ENCODE measurements at places on chromosomes 3 and 15.

DNA sequence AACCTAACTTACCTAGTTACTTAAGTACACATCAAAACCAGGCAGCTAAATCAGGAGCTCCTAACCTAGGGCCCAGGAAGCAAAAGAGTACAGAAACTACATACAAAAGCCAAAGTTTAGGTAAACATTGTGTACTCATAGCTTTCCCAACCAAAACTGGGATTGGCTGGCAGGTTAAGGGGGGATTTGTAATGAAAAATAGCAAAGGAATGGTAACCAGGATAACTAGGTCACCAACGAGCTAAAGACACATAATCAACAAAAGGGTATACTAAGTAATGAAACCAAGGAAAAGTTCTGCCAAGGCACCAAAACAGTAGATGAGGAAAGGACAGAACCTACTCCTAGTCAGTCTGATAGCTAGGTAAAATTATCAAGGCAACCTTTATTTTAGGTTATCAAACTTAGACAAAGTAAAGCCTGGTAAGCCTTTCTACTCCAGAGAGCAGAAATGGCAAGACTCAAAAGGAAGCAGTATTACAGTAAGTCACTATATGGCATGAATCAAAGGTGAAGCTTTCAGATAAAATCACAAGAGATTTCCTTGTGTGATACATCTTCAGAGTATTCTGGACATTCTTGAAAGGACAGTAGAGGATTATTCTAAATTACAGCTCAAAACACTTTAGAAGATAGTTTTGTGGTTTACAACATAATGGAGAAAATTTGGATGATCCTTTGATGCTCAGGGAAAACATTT lies 10.2 kb downstream of the TRA2B start:
- no peak for DNase-seq

GRCh38 chr3:114242947-114243346 lies 5.6 kb upstream of the ZNF80 start:
- no peak for DNase-seq

DNA sequence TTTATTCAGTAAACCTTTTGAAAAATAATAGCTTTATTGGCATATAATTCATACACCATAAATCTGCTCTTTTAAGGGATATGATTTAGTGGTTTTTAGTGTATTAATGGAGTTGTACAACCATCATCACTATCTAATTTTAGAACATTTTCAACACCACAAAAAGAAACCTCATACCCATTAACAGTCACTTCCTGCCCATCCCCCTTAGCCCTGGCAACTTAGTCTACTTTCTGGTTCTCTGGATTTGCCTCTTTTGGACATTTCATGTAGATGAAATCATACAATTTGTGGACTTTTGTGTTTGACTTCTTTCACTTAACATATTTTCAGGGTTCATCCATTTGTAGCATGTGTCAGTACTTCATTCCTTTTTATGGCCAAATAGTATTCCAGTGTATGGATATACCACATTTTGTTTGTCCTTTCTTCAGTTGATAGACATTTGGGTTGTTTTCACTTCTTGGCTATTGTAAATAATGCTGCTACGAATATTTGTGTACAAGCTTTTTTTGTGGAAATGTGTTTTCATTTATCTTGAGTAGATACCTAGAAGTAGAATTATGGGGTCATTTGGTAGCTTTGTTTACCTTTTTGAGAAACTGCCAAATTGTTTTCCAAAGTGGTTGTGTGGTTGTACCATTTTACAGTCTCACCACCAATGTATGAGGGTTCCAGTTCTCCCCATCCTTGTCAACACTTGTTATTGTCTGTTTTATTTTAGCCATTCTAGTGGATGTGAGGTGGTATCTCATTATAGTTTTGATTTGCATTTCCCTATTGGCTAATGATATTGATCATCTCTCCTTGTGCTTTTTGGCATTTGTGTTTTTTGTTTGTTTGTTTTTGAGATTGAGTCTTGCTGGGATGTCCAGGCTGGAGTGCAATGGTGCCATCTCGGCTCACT lies 45.8 kb downstream of the SMAD3 start:
- DNase-seq: peak; percentile 36

DNA sequence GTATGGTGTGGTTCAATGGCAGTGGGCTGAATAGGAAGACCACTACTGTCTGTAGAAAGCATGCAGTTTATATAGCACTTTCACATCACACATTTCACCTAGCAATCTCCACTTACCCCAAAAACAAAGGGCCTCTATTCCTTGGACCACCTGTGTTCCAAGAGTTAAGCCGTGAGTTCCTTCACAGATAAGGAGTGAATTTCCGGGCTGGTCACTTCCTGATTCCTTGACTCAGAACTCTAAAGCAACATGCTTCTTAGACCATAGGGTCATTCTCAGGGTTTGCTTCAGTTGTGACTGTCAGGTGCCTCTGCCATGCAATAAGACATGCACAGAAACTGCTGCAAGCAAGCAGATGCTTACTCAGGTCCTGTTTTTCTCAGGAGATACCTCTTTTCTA lies 588.5 kb upstream of the TGFBR2 start:
- no peak for DNase-seq

GRCh38 chr15:48084759-48085590 lies 35.8 kb upstream of the SLC24A5 start:
- no peak for DNase-seq

- DNase-seq: no peak
These were observed 279.0 kb upstream of the WNT5A start for GRCh38 chr3:55765906-55766701.

- no peak for DNase-seq
These were observed 232.6 kb upstream of the LRTM1 start for GRCh38 chr3:55160241-55160983.

GRCh38 chr3:188174317-188175044 lies 20.5 kb downstream of the LPP start:
- DNase-seq: no peak

- DNase-seq: peak; percentile 66
These were observed 30.2 kb upstream of the USP3 start for GRCh38 chr15:63473999-63474809.

DNA sequence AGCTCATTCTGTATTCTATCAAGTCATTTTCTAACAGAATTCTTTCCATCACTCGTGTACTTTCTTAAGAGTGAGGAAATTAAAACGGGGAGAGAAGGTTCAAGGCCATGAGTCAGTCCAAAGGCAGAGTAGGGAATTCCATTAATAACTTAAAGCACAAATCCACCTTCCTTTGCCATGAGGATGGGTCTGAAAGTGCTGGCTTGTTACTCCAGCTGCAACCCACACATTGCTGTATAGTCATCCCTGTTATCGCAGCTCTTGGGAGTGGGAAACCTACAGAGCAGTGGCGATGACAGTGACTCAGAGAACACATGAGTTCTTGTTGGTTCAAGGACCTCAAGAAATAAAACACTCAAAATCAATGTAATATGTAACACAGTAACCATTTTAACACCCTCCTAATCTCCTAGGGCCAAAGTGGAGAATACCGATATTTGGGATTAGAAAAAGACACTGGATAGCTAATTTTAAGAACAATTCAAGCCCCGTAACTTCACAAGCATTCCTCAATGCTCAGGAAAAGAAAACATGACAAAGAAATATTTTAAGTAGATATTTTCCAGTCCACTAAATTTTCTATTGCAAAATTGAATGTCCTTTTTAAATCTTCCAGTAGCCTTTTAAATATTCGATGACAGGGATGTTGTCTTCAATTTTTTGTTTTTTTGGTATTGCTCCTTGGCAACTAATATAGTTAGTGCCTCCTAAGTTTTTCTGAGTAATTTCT lies 179.9 kb upstream of the THBS1 start:
- DNase-seq: no peak

DNA sequence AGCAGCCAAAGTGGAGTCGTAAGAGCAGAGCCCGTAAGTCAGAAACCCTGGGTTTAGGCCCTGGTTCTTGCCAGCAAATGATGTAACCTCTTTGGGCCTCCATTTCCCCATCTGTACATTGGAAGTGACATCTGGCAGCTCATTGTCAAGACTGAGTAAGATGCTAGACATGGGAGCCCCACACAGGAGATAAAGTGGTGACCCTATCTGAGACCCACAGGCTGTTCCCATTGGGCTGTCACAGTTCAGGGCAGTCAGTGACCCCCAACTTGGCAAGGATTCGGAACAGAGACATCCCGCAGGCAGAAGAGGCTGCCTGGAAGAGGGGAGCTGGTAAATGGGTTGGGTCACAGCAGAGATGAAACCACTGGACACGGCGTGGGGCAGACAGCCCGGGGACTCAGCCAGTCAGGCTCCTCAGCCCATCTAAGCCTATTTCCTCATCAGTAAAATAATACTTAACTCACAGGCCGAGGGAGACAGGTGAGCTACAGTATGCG lies 1.8 kb downstream of the CLN6 start:
- DNase-seq: no peak

- DNase-seq: no peak
These were observed 16.2 kb downstream of the CEP152 start for GRCh38 chr15:48794697-48795134.

DNA sequence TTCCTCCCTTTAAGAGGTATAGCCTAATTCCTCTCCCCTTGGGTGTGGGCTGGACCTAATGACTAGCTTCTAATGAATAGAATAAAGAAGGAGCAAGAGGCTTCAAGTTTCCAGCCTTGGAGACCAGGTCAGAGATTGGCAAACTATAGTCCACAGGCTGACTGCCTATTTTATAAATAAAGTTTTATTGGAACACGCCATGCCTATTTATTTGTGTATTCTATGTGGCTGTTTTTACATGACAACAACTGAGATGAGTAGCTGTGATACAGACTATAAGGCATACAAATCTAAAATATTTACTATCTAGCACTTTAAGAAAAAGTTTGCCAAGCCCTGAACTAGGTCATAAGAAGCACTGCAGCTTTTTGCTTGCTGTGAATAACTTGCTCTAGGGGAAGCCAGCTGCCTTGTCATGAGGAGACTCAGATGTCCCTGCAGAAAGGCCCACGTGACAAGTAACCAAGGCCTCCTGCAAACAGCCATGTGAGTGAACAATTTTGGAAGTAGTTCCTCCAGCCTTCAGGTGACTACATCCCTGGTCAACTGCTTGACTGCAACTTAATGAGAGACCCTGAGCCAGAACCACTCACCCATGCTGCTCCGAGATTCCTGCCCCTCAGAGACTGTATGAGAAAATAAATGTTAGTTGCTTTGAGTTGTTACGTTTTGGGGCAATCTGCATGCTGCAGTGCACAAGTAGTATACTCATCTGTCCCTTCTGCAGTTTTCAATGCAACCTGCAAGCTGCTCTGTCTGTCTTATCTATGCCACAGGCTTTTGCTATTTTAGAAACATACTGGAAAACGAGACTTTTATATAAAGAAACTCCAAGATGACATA lies 21.1 kb upstream of the MAP3K13 start:
- no peak for DNase-seq

DNA sequence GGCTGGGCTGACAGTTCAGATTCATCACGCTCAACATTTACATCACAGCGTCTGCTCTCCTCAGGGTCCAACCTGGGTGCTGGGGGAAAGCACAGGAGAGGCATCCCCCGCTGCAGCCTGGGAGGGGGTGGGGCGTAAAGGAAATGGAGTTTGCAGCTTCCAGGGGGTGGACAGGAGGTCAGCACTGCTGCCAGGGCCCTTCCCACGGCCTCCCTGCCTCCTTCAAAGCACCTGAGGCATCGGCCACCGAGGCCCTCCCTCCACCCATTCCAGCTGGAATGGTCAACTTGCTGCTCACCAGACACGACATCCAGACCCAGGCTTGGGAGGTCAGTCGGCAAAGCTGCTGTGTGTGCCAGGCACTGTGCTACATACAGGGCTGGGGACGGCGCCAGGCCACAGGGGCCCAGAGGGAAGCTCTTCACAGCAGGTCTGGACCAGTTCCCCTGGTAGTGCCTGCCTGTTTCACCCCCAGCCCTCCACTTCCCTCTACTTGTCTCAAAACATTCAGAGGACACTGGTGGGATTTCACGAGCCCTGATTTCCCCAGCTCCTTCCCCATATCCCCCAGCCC lies 120.7 kb downstream of the ANP32A start:
- DNase-seq: no peak

DNA sequence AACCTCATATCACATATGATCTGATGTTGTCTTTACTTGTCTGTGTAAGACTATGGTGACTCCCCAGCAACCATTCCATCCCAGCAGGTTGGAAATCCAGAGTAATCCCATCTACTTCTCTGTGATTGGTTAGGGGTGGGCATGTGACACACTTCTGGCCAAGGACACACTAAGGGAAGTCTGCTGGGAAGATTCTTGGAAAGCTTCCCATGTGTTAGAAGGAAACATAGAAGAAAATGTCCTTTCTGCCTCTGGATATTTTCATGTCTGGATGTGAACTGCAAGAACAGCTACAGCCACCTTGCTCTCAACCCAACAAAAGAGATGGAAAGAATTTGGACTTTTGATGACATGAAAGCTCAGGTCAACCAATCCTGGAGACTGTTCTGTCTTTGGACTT lies 2.6 kb upstream of the UBE2Q2 start:
- no peak for DNase-seq

GRCh38 chr3:28317438-28318022 lies 31.0 kb upstream of the ZCWPW2 start:
- DNase-seq: peak; percentile 52

DNA sequence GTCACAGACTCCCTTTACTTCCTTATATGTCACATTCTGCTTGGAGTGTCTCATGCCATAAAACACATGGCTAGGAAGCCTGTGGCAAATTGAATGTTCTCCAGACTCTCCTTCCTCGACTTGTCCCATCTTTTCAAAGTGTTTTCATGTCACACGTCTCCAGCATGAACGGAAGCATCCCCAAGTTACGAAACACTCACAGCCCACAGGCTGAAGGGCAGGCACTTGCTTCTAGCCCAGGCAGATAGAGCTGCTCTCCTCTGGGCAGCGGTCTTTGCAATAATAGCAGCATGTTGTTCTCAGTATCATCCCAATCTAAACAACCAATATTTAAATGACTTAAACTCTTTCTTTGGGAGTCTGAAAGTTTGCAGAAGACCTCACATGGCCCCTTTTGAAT lies 85.3 kb upstream of the ADAMTS9 start:
- DNase-seq: no peak

DNA sequence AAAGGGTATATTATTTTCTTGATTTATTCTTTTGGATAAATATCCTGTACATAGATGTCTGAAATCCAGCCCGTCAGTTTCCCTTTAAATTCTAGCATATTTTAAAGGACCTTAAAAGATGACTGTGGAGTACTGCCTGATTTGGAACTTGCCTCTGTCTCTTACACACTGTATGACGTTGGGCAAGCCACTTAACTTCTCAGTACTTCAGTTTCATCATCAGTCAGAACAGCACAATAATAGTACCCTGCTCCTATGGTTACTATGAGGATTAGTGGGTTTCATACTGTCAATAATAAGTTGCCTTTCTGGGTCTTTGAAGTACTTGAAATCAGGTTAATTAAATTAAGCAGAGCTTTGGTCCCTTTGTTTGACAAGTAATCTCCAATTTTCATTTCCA lies 374.3 kb downstream of the TIGIT start:
- DNase-seq: no peak

- no peak for DNase-seq
These were observed 67.8 kb upstream of the PPP2R3A start for GRCh38 chr3:135897715-135898114.

Data from CD4-positive, alpha-beta T cell treated with Interleukin-17A for 4 hours (primary cell).